ENCODE measurements at places on chromosomes 16 and 17. TPM values are rescaled to one million over a fixed set of nuclear protein-coding genes. Genes with fewer than 3 reads are reported as not detected.

KRTAP4-6 gene
- not detected for total RNA-seq

EPN3 gene
- not detected for total RNA-seq

RUNDC3A gene
- 0.39 TPM for total RNA-seq

DNASE1L2 gene
- total RNA-seq, result 0.28 TPM

DNA sequence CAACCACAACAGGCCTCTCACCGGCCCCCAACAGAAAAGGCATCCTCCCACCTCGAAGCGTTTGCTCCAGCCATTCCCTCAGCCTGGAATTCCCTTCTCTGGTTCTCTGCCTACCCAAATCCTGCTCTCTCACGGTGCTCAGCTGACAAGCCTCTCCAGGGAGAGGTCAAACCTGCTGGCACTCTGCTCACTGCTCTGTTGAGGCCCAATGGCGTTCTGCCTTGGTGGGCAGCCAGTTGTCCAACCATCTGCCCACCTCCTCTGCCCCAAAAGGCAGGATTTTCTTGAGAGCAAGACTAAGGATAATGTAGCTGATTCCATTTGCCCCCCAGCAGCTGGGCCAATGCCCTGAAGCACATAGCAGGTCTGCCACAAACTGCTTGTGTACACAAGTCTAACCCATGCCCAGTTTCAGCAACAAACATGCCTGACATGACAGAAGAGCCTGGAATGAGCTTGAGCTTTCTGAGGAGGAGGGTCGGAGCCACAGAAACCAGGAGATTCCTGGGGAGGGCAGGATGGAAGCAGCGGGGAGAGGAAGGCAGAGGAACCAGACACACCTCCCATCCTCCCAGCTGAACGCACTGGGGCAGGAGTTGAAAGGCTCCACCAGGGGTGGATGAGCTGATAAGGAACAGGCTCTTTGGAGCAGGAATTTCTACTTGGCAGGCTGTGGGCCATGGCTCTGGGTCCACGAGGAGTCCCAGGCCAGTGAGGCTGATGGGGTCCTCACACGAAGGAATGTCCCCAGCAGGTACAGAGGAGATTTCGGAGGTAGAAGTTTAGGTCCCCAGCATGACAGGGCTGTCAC is 23.9 kb downstream of the ARHGAP27 start:
- peak overlapping the region; percentile 48 for H3K4me3 ChIP-seq
- no peaks in the 10 kb centered on the region for H3K36me3 ChIP-seq
- H3K4me1 ChIP-seq, result peaks cover 13% of the 10 kb centered on the region
- no peak overlapping the region for H3K27ac ChIP-seq
- no peak for DNase-seq

GRCh38 chr16:51545951-51546350 is 394.9 kb upstream of the SALL1 start:
- no peaks in the 10 kb centered on the region for H3K27me3 ChIP-seq
- H3K4me3 ChIP-seq, result no peak overlapping the region
- H3K36me3 ChIP-seq, result no peaks in the 10 kb centered on the region

DNA sequence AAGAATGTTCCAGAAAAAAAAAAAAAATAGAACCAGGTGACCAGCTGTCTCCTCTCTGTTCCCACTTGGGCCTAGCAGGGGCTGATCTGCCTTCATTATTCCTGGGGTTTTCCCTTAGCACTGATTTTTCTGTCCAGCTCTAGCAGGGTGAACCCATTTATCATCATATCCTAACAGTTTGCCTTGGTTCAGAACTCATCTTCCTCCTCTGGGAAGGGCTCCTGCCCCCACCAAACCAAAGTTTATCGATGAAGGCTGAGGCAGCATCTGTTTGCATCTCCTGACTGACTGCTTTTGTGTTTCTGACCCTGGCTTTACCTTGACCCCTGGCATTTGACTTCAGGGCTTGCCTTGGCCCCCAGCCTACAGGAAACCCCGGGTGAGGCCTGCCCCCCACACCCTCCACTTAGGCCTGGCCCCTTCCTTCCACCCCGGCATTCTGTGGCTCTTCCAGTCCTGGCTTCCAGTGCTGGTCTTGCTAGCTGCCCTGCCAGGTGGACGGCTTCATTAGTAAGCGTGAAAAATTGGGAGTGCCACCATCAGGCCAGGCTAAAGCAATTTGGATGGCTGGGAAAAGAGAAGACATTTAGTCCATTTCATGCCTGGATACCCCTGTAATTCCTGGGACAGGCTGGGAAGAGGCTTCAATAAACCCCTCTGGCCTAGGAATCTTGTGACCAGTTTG is 164.9 kb downstream of the CCDC182 start:
- peaks cover 25% of the 10 kb centered on the region for H3K4me1 ChIP-seq
- H3K4me3 ChIP-seq, result no peak overlapping the region
- H3K27me3 ChIP-seq, result no peaks in the 10 kb centered on the region
- no peak for DNase-seq
- H3K27ac ChIP-seq, result no peak overlapping the region

DNA sequence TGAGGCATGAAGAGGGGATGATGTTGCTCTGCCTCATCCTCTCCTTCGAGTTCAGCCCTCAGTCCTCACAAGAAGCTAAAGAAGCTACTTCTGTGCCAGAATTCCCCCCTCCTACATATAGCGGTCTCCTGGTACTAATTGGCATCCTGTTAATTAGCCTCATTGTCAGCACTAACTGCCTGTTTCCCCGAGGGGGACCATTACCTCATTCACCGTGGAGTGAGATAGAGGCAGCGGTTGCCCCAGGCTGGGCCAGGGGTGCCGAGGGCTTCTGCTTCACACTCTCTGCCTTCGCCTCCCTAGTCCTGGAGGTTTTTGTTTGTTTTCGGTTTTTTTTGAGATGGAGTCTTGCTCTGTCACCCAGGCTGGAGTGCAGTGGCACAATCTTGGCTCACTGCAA is 5.7 kb upstream of the MINK1 start:
- H3K27me3 ChIP-seq, result no peaks in the 10 kb centered on the region
- DNase-seq, result no peak
- no peak overlapping the region for H3K4me3 ChIP-seq

- peaks cover 15% of the 10 kb centered on the region for H3K36me3 ChIP-seq
- peaks cover 4% of the 10 kb centered on the region for H3K4me1 ChIP-seq
- no peak for DNase-seq
Observed at GRCh38 chr16:4882633-4883285, 35.5 kb downstream of the UBN1 start.

DNA sequence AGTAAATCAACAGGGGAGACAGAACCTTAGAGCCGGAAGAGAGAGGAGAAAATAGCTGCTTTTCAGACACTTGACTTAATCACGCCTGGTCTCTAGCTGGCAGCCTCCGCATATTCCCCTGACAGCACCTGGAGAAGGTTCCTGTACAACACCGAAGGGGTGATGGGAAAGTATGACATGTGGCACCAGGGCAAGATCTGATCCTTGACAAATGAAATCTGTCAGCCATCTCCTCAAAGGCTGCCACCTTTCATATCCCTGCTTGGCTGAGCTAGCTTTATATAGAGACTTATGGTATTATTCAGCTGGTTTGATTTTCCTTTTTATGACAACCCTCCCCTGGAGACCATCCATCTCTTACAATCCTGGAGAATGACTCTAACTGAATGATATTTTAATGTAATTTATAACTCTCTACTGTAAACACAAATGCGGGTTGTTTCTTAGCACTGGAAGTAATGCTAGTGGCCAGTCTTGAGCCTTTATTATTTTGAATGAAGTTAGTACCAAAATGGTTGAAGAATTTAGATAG is 1205.3 kb upstream of the CDH8 start:
- no peak overlapping the region for H3K4me3 ChIP-seq
- H3K27me3 ChIP-seq, result no peaks in the 10 kb centered on the region
- no peak for DNase-seq
- no peaks in the 10 kb centered on the region for H3K36me3 ChIP-seq

DNA sequence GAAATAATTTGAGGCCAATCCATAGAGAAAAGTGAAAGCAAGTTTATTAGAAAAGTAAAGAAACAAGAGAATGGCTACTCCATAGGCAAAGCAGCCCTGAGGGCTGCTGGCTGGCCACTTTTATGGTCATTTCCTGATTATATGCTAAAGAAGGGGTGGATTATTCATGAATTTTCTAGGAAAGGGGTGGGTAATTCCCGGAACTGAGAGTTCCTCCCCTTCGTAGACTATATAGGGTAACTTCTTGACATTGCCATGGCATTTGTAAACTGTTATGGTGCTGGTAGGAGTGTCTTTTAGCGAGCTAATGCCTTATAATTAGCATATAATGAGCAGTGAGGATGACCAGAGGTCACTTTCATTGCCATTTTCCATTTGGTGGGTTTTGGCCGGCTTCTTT is 4.4 kb downstream of the DHRS7B start:
- DNase-seq, result no peak
- no peak overlapping the region for H3K4me3 ChIP-seq
- H3K4me1 ChIP-seq, result peaks cover 49% of the 10 kb centered on the region
- peak overlapping the region; percentile 98 for H3K27ac ChIP-seq
- H3K27me3 ChIP-seq, result no peaks in the 10 kb centered on the region

GRCh38 chr16:10598157-10598556 is 17.8 kb upstream of the EMP2 start:
- H3K4me1 ChIP-seq, result peaks cover 6% of the 10 kb centered on the region
- H3K36me3 ChIP-seq, result no peaks in the 10 kb centered on the region
- no peak overlapping the region for H3K4me3 ChIP-seq
- peak; percentile 63 for DNase-seq

DNA sequence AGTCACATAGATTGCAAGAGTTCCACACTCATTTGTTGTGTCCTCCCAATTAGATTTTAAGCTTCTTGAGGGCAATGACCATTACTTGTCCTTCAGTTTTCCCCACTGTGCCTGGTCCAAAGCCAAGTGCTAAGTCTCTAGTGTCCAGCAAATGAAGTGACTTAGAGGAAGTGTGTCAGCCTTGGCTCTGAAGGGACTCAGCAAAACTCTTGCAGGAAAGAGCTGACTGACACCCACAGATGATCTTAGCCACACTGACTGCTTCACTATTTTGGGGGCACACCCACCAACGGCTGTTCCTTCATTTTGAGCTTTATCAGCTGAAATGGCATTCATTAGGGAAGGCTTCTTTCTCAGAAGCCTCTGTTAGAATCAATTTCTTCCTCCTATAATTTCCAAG is 358.1 kb downstream of the UTP18 start:
- no peak overlapping the region for H3K27ac ChIP-seq
- peaks cover 6% of the 10 kb centered on the region for H3K4me1 ChIP-seq
- H3K4me3 ChIP-seq, result no peak overlapping the region

GRCh38 chr17:50363217-50364060 is 9.5 kb downstream of the MRPL27 start:
- H3K27me3 ChIP-seq, result no peaks in the 10 kb centered on the region
- H3K36me3 ChIP-seq, result peaks cover 62% of the 10 kb centered on the region
- H3K4me3 ChIP-seq, result no peak overlapping the region
- no peak overlapping the region for H3K27ac ChIP-seq
- peak; percentile 42 for DNase-seq
- peaks cover 5% of the 10 kb centered on the region for H3K4me1 ChIP-seq

DNA sequence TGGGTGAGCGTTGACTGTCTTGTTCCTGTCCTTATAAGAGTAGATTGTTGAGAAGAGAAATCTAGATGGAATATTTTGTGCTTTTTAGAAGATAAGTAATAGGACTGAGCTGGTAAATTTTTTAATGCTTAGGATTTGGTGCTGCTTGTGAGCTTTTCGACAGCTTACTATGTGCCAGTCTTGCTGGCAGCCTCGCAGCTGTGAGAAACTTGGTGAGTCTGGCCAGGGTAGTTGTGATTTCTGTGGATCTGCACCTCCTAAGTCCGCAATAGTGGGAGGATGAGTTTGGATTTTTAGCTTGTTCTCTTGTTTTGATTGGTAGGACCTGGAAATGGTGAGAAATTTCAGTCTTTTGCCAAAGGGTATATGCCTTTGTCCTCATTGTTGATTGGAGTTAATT is 3.6 kb downstream of the SOCS7 start:
- H3K27ac ChIP-seq, result no peak overlapping the region
- H3K27me3 ChIP-seq, result no peaks in the 10 kb centered on the region
- H3K36me3 ChIP-seq, result no peaks in the 10 kb centered on the region
- no peak overlapping the region for H3K4me3 ChIP-seq
- peaks cover 65% of the 10 kb centered on the region for H3K4me1 ChIP-seq

DNA sequence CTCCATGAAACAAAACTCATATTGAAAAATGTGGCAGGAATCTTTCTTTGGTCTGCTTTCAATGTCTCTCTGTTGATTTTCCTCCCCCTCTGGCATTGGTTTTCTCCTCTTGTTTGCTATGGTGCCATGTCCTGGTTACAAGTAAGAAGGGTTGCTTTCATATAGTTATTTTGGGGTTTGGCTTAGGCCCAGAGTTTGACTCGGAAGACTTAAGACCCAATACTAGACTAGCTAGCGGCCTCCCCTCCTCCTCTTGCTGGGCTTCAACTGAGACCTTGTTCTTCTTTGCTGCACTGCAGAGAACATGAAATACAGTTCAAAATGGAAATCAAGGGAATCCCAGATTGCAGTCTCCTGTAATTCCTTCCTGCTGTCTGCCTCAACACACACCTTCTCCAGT is 30.0 kb upstream of the CLEC18A start:
- H3K27me3 ChIP-seq, result no peaks in the 10 kb centered on the region
- H3K27ac ChIP-seq, result no peak overlapping the region
- H3K4me3 ChIP-seq, result no peak overlapping the region
- DNase-seq, result no peak
- H3K4me1 ChIP-seq, result peaks cover 12% of the 10 kb centered on the region

DNA sequence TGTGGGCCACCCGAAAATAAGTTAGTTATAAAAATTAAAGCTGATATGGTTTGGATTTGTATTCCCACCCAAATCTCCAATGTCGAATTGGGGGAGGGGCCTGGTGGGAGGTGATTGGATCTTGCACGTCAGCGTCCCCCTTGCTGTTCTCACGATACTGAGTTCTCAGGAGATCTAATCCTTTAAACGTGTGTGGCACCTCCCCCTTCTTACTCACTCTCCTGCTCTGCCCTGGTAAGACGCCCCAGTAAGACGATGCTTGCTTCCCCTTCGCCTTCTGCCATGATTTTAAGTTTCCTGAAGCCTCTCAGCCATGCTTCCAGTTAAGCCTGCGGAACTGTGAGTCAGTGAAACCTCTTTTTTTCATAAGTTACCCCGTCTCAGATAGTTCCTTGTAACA is 35.4 kb downstream of the SYCE1L start:
- H3K36me3 ChIP-seq, result no peaks in the 10 kb centered on the region
- no peak overlapping the region for H3K4me3 ChIP-seq
- no peaks in the 10 kb centered on the region for H3K27me3 ChIP-seq

DNA sequence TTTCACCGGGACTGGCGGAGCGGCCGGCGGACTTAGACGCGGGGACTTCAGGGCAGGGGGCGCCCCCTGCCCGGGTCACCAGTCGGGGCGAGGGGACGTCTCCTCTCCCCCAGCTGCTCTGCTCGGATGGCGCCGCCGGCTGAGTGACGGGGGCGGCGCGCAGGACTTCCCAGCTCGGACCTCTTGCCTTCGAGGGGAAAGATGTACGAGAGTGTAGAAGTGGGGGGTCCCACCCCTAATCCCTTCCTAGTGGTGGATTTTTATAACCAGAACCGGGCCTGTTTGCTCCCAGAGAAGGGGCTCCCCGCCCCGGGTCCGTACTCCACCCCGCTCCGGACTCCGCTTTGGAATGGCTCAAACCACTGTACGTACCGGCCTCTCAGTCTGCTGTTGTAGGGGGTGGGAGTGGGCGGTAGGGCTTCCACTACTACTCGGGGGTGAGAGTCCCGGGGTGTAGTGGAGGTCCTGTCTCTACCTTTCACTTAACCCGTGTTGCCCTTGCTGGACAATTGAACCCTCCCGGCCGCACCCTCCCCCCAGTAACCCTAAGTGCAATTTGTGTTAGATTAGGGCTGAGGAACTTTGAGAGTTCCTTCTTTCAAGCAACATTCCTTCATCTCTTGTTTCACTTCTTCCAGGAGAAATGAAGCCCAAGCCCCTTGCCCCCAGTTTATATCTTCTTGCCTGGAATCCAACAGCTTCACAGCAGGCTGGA is 21.9 kb downstream of the GJD3 start:
- no peak for DNase-seq
- H3K4me3 ChIP-seq, result peak overlapping the region; percentile 81
- H3K36me3 ChIP-seq, result no peaks in the 10 kb centered on the region
- H3K27me3 ChIP-seq, result no peaks in the 10 kb centered on the region
- peaks cover 80% of the 10 kb centered on the region for H3K4me1 ChIP-seq
- H3K27ac ChIP-seq, result peak overlapping the region; percentile 93

Measured in psoas muscle (tissue), 8 donors.